ENCODE measurements at places on chromosomes 6 and 20. TPM values are rescaled to one million over a fixed set of nuclear protein-coding genes. Genes with fewer than 3 reads are reported as not detected.

DNA sequence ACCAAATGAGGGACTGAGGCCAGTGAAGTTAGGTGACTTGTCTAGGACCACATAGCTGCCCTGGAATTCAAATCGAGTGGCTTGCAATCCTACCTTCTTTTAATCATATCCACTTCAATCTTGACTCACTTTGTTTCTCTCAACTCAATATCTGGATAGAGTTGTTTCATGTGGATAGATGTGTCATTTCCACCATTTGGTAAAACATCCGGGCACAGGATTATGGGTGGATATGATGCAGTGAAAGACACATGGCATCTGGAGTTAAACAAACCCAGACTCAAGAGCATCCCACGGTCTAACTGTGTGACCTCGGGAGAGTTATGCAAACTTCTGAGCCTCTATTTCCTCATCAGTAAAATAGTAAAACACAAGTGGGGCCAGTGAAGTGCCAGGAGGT lies 103.6 kb upstream of the CNKSR3 start:
- no peak for DNase-seq

DNA sequence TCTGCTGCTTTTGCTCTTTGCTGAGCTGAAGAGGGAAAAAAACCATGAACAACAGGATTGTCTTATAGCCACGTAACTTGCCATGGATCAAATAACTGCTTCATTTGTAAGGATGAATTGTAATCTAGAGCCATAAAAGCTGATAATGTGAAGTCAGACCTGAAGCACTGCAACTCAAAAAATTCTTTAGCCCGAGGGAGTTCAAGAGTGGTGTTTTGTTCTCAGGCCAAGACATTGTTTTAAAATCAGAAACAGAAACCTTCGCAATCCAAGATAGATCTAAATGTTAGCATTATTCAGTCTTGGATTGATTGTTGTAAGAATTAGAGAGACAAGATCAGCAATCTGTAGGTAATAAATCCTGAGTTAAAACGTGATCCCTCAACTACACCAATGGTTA lies at the start of gene TRAPPC3L:
Gene TRAPPC3L (minus strand): TSS at position 34 of the 400 bp plus-strand sequence. CDS start 170 bp downstream, outside the sequence.
- DNase-seq: no peak

HCK gene
- polyA plus RNA-seq: 3.7 TPM

POU5F1 gene
- 0.91 TPM for polyA plus RNA-seq

MYB gene
- not detected for polyA plus RNA-seq
